ENCODE measurements at places on chromosomes 2 and 18.

DNA sequence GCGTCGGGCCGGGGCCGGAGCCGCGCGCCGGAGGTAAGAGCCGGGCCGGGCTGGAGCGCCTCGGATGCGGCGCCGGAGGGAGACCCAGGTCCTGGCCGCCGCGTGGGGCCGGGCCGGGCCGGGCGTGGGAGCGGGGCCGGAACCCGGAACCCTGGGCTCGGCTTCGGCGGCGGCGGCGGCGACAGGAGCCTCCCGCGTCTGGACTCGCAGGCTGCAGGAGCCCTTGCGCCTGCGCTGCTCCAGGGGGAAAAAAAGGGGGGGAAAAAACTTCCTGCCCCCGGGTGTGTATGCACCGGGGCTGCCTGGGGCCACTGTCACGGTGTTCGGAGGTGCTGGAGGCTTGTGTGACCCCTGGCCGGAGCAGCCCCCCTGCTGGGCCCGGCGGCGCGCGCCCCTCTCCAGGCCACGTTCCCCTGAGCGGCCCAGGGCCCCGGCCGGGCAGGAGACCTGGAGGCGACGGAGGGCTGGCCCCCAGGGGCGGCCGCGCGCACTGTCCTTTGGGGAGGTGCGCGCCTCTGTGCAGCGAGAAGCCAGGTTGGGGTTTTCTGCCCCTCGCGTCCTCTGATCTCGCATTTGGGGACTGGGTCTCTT, 864 bp downstream of the KLHL29 start:
- DNase-seq: no peak

- no peak for DNase-seq
These were observed 1019.4 kb upstream of the CDH2 start for GRCh38 chr18:29196307-29196706.

- DNase-seq: no peak
These were observed 27.1 kb downstream of the TTC32 start for GRCh38 chr2:19874726-19875125.

DNA sequence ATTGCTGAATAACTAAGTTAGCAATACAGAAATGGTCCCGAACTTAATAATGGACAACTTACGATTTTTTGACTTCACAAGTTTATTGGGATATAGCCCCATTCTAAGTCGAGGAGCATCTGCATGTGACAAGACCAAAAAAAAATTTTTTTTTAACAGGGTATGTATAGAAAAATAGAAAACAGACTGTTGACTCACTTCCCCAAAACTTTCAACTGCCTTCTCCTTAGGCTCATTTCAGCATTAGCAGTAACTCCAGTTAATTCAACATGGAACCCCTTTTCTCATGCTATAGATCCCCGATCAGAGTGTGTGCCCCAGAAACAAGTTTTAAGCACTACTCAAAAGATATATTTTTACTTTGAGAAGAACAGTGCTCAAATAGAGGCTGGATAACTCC, 5.4 kb downstream of the CD302 start:
- no peak for DNase-seq

DNA sequence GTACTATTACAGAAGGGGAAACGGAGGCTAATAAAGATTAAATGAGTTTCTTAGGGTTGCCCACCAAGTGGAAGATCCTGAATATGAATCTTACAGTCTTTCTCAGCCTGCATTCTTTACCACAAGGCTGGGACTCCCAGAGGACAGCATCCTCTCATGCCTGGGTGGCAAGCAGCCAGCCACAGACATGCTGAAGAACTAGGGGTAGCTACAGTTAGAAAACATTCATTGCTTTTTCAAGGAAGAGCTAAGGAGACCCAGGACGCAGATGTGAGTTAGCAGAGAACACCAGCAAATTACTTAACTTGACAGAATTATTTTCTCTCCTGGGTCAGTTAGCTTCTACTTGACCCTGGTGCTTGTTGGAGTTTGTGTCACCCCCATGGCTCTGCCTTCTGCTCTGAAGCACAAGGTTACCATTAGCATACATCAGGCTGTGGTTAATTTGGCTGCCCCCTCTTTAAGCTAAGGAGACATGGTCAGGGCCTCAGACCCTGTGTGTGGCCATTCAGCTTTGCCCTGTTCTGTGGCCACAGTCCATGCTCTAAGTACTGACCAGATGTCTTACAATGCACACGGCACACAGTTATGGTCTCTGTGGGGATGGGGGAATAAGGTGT, 132.3 kb upstream of the TNP1 start:
- no peak for DNase-seq

- DNase-seq: no peak
These were observed 820.4 kb downstream of the GALR1 start for GRCh38 chr18:78069784-78070664.

DNA sequence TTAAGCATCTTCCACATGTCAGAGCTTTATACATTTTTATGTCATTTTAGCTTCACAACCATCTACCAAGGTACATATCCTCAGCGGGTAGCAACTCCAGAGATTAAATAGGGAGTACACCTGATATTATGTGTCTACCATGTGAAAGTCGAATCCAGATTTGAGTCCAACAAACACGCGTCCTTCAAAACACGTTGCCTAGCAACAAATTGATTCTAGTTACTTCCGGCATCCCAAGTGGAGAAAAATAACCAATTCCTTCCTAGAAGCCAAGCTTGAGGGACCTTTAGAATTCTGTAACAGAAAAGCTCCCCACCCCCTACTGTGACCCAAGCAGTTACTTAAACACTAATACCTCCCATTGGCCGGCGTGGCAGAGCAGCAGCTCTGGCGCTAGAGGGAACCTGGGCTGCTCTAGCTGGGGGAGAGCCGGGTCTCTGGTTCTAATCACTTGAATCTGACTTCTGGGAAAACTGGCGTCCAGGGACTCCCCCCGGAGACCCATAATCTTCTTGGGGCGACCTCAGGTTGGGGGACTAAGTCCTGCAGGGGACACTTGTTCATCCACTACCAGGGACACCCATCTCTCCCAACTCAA, at the start of gene ERICH2:
TSS of gene ERICH2 (plus strand) at position 371 of the 598 bp plus-strand sequence. CDS start 304 bp downstream, outside the sequence.
- peak; percentile 79 for DNase-seq

DNA sequence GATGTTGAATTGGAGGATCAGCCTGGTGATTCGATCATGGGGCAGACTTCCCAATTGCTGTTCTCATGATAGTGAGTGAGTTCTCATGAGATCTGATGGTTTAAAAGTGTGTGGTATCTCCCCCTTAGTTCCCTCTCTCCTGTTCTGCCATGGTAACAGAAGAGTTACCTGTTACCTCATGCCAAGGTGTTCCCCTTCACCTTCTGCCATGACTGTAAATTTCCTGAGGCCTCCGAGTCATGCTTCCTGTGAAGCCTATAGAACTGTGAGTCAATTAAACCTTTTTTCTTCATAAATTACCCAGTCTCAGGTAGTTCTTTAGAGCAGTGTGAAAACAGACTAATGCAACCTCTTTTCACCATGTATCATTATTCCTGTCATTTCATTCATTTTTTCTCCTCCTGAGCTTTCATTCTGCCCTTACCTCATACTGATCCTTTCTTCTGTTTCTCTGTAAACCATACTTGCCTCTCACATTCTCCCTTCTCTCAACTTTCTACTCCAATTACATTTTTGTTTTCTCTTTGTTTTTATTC, 22.0 kb downstream of the STARD6 start:
- DNase-seq: no peak

DNA sequence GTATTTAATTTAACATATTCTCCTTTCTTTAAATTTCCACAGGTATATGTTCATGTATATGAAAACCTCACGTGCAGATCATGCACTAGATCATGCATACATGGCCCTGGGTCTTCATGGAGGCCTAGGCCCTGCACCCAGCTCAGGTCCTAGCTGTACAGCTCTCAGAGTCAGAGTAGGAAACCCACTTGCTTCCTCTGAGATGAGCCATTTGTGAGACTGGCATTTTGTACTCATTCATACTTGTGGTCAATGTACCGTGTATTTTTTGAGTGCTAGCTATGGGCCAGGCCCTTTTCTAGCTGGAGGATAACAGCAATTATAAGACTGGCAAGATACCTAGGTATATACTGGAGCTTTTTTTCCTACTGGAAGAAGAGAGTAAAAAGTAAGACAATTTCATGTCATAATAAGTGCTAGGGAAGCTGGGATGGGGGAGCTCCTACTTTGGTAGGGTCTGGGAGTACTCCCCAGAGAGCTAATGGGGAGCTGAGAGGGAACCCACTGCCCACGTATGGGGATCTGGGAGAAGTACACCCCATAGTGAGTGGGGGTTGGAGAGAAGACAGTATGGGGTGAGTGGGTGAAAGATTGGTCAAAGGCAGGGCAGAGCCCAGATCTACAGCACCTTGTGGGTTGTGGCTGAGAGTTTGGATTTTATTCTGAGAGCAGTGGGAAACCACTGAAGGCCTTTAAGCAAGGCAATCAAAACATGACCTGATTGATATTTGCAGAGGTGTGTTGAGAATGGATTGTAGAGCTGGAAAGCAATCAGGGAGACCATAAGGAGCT, 72.0 kb downstream of the POLE4 start:
- no peak for DNase-seq

GRCh38 chr18:48862678-48863270, 88.0 kb downstream of the SMAD7 start:
- DNase-seq: no peak

DNA sequence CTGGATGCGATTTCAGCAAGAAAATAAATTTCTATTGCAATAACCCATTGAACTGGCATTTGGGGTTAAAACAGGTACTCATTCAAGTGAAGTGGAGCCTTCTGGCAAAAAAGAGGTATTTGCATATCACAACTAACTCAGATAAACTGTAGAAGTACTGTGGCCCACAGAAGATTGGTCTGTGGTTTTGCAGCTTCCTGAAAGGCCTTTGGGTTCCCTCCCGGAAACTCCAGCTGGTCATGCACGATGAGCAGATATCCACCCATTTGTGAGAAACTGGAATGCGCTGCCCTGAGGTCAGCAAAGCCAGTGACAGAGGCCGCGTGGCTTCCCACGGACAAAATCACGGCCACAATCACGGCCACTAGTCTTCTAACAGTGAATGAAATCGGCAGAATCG, 106.3 kb downstream of the EPHA4 start:
- DNase-seq: no peak

GRCh38 chr2:158746488-158746887, 48.6 kb upstream of the DAPL1 start:
- no peak for DNase-seq

- no peak for DNase-seq
These were observed 66.5 kb downstream of the AGAP1 start for GRCh38 chr2:235560345-235560744.

DNA sequence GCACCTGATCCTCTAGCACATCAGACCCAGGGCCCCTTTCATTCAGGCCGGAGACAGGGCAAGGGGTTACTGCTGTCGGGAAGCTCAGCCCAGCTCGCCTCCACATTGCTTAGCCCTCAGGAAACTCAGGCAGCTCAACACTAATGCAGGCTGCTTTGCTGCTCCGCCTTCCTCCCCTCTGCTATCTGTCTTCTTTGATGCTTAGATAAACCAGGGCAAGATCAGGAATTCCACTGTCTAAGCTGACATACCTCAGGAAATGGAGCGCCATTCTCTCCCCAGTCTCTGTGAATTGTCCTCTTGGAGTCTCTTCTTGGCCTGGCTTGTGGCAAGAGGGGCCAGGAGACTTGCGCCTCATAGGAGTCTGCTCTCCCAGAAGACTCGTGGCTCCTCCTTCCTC, 25.5 kb upstream of the EXOC6B start:
- DNase-seq: no peak

- DNase-seq: no peak
These were observed 1.1 kb downstream of the TFCP2L1 start for GRCh38 chr2:121283670-121284462.

- no peak for DNase-seq
These were observed 2.2 kb downstream of the IL1F10 start for GRCh38 chr2:113069676-113070605.

DNA sequence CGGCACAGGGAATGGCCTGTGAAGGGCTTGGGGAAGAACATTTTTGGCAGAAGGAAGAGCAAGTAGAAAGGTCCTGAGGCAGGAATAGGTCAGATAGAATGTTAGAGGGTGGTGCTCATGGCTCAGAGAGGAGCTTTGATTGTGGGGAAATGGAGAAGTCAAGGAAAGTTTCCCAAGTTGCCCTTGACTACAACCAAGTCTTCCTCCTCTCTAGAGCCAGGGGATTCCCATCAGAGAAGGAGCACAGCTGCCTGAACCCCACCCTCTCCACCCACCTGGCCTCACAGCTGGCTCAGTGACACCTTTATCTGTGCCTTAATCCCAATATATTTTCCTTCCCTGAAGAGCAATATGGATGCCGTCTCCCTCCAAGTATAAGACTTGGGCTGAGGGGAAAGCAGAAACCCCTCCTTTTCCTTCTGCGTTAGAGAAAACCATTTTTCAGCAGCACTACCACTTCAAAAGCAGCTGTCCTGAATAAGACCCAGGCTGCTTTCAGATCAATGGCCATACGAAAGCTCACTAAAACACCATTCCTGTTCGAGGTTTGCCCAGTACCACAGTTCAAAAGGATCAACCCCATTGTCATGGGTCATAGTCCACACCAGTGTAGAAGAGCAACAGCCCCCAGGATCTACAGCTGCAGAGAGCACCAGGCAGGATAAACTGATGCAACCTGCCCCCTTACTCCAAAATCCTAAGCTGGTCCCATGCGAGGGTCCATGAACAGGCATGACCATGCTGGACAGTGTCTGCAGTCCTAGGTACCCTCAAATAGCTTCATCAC, 199.6 kb downstream of the AFF3 start:
- DNase-seq: no peak

GRCh38 chr18:62784966-62785413, 69.6 kb downstream of the PHLPP1 start:
- DNase-seq: no peak

DNA sequence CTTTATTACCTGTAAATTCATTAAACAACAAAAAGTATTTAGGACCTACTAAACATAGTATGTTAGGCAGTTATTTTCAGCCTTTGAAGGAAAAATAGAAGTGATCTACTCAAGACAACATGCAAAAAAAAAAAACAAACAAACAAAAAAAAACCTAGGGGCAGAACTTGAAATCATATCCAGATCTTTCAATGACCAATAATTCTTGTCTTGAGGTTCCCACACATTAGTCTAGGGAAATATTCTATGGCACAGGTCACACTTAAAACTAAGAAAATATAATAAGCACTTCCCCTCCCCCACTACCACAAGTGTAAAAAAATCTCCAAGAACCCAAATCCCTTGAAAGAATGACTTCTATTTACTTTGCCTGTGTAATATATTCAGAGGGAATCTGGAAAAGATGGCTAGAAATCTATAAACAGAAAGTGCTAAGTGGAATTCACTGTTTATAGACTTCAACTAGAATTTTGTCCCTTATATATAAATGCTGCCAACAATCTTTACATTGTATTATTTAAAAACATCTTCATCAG, 3.5 kb downstream of the PELI1 start:
- DNase-seq: no peak

- no peak for DNase-seq
These were observed 87.9 kb downstream of the ZEB2 start for GRCh38 chr2:144431998-144432397.

- no peak for DNase-seq
These were observed 326.7 kb downstream of the AGAP1 start for GRCh38 chr2:235820571-235820970.

- DNase-seq: no peak
These were observed 125.8 kb downstream of the UBE2E3 start for GRCh38 chr2:181106229-181106628.

- DNase-seq: no peak
These were observed 234.1 kb downstream of the CCDC102B start for GRCh38 chr18:69032009-69032408.
